ENCODE measurements at places on chromosomes 4 and X.
A peak's percentile ranks its signal among the peaks of the same experiment; 100 is the strongest.

DNA sequence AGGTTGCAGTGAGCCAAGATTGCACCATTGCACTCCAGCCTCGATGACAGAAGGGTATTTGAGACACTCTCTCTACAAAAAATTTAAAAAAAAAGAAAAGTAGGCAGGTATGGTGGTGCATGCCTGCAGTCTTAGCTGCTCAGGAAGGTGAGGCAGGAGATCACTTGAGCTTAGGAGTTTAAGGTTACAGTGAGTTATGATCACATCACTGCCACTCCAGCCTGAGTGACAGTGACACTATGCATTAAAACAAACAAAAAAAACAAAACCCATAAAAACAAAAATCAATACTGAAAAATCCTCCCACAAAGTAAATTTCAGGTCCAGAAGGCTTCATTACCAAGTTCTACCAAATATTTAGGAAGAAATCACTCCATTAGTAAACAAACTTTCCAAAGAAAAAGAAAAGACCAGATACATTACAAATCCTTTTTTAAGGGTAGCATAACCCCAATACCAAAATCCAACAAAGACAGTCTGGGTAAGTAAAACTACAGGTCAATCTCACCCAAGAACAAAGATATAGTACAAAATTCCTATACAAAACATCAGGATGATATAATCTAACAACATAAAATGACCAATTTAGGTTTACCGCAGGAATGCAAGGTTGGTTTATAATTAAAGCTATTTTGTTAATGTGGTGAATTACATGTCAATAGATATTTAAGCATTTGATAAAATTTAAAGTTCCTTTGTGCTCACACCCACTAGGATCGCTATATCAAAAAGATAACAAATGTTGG is 11.7 kb downstream of the NELFA start:
- no peak for DNase-seq

GRCh38 chr4:57355101-57355665 is 245.0 kb upstream of the IGFBP7 start:
- no peak for DNase-seq

DNA sequence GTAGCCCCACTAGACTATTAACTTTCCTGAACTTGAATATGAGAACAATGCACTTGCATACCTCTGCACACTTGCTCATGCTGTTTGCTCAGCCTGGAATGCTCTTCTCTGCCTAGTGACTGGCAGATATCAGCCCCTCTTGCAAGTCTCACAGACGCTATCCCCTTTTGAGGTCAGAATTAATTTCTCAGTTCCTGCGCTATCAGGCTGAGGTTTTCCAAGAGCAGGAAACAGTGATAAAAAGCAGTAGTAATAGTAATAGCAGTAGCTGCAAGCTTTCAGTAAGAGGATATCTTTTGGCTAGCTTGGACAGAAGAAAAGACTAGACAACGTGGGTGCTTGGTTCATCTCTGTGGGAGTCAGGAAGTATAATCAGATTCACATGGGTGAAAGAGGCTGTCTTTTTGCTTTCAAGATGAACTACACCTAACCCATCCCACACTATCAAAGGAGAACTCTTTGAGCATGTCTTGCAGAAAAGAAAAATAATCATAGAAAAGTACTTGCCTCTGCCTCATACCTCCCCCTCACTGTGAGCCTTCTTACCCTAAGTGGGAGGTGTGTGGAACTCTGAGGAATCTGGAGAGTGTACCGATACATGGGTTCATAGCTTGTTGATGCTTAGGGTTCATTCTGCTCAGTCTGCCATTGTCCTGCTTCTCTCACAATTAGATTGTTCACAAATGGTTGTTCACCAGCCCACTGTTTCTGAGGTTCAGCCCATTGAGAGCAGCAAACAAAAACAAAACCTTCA is 11.3 kb upstream of the DRP2 start:
- DNase-seq = no peak

- DNase-seq = no peak
Observed at GRCh38 chr4:77204621-77205020, 47.6 kb downstream of the CCNG2 start.

GRCh38 chrX:102672856-102673255 is 21.6 kb downstream of the GPRASP1 start:
- DNase-seq = no peak

- no peak for DNase-seq
Observed at GRCh38 chrX:39258331-39258730, 457.1 kb downstream of the MID1IP1 start.

DNA sequence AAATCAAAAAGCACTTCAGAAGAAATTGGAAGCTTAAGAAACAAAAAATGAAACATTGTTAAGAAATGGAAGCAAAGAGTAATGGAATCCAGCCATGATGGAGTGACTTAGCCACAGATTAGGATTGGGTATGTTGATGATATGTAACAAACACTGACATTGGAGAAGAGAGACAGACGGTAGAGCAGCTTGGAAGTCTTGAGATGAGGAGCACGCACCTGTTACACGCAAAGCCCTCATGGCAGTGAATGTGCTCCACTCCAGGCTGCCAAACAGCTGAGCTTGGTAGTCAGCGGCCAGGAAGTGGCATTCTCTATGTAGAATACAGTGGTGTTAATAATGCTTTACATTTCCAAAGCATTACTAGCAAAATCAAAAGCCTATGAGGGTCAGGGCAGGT is 56.9 kb upstream of the GPRIN3 start:
- DNase-seq = no peak

GRCh38 chrX:140273921-140274320 is 230.9 kb downstream of the SOX3 start:
- no peak for DNase-seq

GRCh38 chrX:105297041-105297440 is 76.5 kb upstream of the TEX13A start:
- DNase-seq = no peak

GRCh38 chrX:47093248-47093647 is 15.0 kb downstream of the RGN start:
- DNase-seq = no peak

GRCh38 chr4:129092631-129093190 is 628 bp downstream of the SCLT1 start:
- no peak for DNase-seq

GRCh38 chr4:56662782-56663468 is 18.2 kb downstream of the HOPX start:
- no peak for DNase-seq

- DNase-seq = no peak
Observed at GRCh38 chrX:50442426-50443116, 28.1 kb downstream of the DGKK start.

DNA sequence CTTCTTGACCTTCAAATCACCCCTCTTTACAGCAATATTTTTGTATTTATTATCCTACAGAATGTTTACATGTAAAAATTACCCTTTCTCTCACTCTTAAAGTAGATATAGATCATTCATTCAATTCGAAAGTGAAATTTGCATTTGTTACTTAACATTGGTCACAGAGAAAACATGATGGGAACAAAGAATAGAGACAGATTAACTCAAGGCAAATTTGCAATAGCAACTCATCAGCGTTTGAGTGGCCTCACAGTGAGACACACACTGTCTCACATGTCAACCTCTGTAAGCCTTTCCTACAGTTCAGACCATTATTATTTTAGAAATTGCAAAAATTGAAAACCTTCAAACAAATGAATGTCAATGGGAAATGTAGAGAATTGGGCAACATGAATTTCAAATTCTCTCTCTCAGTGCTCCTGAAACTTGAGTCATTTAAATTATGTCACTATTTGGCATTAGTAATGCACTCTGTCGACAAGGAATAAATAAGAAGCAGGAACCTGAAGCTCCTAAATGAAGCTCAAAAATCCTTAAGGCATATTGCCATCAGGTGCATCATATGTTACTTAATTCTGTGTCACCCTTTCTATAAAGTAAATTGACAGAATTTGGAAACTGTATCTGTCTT is 148.3 kb upstream of the ANXA10 start:
- no peak for DNase-seq

GRCh38 chrX:38225093-38225492 is 4.4 kb upstream of the SRPX start:
- peak; percentile 1 for DNase-seq

GRCh38 chr4:158234671-158235070 is 24.4 kb downstream of the TMEM144 start:
- DNase-seq = no peak

- no peak for DNase-seq
Observed at GRCh38 chr4:179762840-179763239, 2320.6 kb upstream of the AGA start.

- DNase-seq = no peak
Observed at GRCh38 chrX:148913971-148914370, 413.6 kb downstream of the AFF2 start.

DNA sequence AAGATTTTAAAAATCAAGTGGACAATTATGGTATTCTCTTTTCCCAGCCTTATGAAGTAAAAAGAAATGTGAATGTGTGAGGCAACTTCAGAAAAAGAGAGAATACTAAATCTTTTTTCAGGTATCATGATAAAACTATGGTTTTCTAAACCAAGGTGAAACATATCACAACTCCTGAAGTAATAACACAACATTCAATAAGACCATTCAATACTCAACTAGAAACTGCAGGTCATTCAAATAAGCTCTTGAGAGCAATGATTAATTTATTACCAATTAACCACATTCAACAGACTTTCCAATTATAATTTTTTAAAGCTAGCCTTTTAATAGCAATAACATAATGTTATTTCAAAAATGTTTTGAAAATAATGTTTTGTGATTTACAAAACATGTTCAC is 35.8 kb downstream of the SLC10A7 start:
- DNase-seq = no peak

DNA sequence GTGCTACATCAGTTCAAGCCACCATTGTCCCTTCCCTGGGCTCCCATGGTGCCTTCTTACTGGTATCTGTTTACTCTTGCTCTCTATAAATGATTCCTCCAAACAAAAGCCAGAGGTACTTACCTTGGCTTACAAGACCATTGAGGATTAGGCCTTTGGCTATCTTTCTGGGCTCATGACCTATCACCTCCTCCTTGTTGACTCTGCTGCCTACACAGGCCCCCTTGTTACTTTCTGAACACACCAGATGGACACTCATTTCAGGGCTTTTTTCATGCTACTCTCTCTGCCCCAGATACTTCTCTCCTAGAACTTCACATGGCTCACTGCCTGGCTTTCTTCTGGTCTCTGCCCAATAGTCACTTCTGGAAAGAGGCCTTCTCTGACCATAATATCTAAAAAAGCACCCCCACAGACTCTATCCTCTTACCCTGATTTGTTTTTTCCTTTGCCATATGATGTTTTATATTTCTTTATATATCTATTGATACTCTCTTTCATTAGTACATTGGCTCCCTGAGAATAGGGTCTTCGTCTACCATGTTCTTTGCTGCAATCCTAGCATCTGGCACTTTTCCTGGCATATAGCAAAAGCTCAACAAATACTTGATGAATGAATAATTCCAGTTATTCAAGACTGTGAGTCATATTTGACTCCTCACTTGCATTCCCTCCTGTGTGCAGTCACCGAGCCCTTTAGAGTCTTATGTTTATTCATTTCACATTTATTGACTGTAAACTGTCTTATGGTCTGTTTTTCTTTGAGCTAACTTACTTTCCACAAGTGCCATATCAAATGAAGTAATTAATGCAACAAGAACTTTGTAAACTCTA is 27.1 kb upstream of the TAPT1 start:
- peak; percentile 44 for DNase-seq

- DNase-seq = no peak
Observed at GRCh38 chr4:136395212-136395722, 1137.0 kb downstream of the PCDH18 start.

DNA sequence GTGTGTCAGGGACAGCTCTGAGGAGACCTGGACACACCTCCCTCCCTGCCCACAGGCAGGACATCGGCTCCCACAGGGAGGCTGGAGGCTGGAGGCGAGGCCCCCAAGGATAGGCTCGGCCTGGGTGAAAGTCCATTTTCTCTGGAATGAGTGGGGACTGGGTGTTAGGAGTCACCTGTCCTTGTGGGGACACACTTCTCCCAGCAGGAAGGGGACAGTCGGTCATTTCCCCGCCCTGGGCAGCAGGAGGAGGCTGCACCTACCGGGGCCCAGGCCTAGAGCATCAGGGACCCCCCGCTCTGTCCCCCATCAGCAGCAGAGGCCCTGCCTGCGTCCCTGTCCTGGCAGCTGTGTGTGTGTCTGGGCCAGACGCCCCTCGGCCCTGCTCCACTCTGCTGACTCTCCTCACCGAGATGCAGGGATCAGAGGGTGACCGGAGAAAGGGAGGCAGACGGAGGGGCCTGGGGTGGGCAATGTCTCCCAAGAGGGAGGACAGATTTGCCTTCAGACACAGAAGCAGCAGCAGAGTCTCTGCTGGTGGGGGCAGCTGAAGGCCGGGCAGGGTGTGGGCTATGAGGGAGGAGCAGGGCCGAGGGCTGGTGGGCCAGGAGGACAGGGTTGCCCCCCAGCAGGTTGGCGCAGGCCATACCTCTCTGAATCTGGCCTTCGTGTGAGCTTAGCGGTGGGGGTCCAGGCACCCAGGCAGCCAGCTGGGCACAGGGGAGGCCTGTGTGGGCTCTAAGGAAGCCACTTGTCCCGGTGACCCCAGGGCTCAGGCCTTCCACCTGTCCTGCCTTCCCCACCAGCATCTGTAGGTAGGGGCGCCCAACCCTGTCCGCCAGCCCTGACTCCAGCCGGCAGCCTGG is 125.7 kb upstream of the NKX1-1 start:
- DNase-seq = no peak

- DNase-seq = no peak
Observed at GRCh38 chrX:104712515-104712914, 146.5 kb downstream of the IL1RAPL2 start.

- DNase-seq = no peak
Observed at GRCh38 chr4:24922416-24922815, 9.6 kb upstream of the CCDC149 start.

DNA sequence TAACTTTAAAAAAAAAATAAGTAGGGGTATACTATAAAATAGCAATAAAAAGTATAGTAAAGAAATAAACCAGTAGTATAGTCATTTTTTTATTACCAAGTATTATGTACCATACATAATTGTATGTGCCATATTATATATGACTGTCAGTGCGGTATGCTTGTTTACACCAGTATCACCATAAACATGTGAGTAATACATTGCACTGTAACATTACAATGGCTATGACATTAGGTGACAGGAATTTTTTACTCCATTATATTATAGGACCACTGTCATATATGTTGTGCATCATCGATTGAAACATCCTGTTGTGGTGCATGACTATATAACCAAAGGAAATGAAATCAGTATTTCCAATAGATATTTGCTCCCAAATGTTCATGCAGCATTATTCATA is 176.9 kb upstream of the ARHGAP24 start:
- no peak for DNase-seq

- DNase-seq = no peak
Observed at GRCh38 chrX:22329783-22330182, 57.1 kb downstream of the CBLL2 start.

GRCh38 chr4:33746979-33747378 is 2497.3 kb downstream of the ARAP2 start:
- DNase-seq = no peak

GRCh38 chr4:173235050-173235449 is 66.4 kb downstream of the GALNT7 start:
- DNase-seq = no peak
